ENCODE measurements at places on chromosomes 2 and 18.
A peak's percentile ranks its signal among the peaks of the same experiment; 100 is the strongest.

DNA sequence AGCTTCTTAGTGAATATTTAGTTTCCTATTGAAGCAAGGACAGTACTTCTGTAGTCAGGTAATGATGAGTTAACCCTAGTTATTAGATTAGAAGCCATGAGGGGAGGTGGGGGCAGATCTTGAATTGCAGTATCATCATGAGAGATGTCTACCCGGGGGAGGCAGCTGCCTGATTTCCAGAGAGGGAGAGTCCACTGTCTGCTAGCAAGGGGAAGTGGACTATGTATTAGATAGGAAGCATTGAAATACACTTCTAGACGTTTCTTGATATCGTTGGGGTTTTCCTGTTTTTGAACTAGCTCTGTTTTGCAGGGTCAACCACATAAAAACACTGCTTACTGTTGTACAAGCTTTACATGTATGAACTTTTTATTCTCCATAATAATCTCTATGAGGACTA lies 38.8 kb downstream of the APLF start:
- DNase-seq: no peak

GRCh38 chr2:46383113-46383395 lies 85.8 kb downstream of the EPAS1 start:
- no peak for DNase-seq

GRCh38 chr2:60837123-60837522 lies 44.3 kb upstream of the REL start:
- peak; percentile 47 for DNase-seq

GRCh38 chr2:32416519-32416918 lies 59.7 kb downstream of the BIRC6 start:
- DNase-seq: no peak

- DNase-seq: no peak
Measured at GRCh38 chr2:195592105-195592504, 64.9 kb upstream of the SLC39A10 start.

DNA sequence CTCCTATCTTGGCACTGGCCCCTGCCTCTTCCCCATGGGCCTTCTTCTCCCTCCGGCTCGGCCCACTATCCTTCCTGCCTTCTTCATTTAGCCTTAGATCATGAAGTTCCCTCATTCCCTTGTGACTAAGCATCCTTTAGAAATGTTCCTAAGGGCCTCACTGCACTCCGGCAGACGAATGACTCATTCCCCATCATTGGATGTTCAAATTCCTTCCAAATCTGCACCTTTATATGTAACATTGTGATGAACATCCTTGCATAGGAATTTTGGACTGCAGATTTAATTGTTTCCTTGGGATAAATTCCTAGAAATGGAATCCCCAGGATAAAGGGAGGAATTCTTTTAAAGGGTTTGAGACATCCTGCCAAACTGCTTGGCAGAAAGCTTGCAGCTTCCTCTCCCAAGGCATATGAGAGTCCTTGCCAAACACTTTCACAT lies 19.0 kb downstream of the CRACDL start:
- no peak for DNase-seq

- no peak for DNase-seq
Measured at GRCh38 chr2:202700075-202700901, 65.5 kb downstream of the FAM117B start.

All from GM10248 (cell line).